ENCODE measurements at places on chromosomes 3 and 15.

GRCh38 chr3:121958801-121959200 is 63.2 kb downstream of the ILDR1 start:
- DNase-seq, result no peak

DNA sequence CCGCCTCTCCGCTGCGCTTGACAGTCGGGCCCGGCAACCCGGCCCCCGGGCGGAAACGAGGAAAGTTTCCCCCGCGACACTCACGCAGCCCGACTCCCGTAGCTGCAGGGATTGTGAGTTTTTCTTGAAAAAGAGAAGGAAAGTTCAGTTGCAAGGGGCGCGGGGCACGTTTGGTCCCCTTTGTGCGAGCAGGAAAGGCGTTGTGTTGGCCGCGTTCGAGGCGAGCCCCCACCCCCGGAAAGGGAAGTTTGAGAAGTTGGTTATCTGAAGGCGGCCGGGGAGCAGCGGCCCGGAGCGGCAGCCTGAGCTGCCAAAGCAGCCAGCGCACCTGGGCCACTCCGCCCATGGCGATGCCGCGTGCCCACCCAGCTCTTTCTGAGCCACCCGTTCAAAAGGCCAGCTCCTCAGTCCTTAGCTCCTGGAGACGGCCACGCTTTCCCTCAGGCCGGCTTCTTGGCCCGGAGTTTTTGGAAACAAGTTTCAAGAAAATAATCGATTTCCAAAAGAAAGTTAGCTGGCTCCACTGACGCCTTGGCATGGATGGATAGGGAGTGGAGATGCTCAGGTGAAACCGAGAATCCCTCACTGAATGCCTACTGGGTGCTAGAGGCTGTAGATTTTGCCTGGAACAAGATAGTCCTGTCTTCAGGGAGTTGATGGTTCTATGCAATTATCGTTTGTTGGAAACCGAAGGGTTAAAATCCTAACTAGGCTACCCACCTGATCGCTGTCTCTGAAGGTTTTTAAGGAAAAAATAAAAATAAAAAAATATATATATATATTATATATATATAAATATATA is 832 bp downstream of the TGFBR2 start:
- DNase-seq, result peak; percentile 44

- no peak for DNase-seq
These were observed 1.2 kb downstream of the GPR176 start for GRCh38 chr15:39918688-39919385.

DNA sequence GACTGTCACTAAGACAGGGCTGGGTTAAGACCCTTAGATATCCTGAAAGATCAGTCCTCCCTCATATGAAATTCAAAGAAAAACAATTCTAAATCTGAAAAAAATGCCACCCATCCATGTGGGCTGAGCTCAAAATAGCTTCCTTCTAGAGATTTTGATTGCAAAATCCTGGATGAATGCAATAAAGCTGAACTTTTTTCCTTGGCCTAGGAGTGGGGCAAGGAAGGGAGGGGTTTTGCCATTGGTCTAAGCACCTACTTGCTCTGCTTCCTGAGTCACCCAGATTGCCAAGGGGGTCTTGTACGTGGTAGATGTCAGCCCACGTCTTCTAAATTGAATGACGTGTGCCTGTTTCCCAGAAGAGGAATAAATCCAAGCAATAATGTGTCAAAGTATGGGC is 15.3 kb upstream of the SMAD3 start:
- DNase-seq, result no peak

DNA sequence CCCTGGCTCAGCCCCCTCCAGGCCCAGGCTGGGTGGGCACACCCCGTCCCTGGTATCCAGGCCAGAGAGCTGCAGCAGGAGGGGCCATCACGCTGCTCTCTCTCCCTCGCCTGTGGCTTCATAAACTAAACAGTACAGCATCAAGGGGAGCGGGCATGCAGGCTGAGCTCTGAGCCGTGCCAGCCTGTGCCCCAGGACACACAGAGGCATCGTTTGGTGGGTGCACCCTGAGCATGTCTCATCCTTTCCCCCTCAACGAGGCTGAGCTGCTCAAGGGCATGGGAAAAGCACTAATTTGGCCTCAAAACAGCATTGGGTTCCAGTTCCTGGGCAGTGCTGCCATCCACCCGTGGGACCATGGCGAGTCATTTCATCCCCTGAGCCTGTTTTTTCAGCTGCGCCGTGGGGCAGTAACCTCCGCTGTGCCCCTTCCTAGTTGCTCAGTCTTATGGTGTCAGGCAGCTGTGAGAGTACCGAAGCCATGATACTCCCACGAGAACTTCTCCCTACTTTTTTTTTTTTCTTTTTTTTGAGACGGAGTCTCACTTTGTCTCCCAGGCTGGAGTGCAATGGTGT is 79.6 kb downstream of the CPN2 start:
- DNase-seq, result no peak

- DNase-seq, result no peak
These were observed 182.0 kb upstream of the BHLHE40 start for GRCh38 chr3:4797201-4797705.

DNA sequence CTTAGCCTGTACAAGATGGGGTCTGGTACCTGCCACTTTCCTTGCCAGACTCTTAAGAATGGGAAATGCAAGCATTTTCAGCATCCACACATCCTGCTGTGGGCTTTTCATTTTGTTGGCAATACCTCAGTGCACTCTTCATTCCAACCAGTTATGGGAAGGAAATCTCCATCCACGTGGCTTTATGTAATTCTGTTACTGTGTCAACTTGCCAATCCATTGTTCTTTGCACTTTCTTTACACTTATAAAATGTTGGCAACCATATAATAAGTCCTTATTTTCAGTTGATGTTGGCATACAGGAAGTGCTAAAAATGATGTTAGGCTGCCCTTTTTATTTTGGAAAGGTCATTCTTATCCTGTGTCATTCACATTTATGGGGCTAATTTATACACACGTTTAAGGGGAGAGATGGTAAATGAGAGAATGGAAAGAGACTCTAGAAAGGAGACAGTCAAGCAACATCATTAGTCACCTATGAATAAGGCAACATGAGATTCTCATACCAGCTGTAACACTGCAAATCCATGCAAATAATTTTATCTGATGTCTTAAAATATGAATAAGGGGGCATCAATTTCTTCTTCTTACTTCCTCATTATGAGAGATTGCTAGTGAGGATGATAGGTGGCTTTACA is 238.7 kb downstream of the CHST2 start:
- DNase-seq, result no peak

DNA sequence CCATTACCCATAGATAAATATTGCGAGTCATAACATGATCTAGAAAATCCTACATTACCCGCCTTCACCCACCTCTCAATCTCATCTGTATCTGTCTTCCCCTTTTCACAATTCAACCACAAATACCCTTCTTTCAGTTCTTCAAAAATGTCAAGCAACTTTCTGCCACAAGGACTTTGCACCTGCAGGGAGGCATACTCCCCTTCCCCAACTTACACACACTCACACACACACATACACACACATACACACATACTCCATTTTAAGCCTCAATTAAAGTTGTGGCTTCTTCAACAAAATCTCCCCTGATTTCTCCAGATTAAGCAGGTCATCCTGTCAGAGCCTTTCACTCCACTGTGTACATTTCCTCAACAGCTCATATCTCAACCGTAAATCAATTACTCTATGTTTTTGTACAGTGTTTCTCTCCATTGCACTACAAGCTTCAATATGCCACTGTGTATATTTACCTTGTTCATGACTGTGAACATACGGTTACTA is 33.1 kb upstream of the CCDC50 start:
- DNase-seq, result no peak

DNA sequence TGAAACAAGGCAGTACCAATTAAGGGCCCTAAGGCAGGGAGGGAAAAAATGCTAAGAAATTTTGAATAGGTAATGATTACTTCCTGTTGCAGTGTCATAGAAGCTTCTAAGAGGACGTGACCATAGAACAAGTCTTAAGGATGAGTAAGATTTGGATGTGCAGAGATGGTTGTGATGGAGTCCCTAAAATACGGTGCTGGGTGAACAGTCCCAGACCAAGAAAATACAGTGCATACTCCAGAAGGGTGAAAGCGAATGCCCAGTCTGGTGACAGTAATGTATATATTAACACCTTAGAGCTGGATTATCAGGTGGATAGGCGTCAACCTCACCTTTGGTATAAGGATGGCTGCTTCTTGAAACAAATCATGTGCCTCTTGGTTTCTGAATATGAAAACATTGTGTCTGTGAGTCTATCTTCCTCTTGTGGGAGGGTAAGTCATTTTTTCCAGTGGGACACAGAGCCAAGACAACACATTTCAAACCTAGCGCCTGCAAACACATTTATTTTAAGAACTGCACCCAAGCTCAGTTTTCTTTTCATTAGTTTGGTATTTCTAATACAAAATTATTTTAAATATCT is 101.2 kb upstream of the TP63 start:
- DNase-seq, result no peak

DNA sequence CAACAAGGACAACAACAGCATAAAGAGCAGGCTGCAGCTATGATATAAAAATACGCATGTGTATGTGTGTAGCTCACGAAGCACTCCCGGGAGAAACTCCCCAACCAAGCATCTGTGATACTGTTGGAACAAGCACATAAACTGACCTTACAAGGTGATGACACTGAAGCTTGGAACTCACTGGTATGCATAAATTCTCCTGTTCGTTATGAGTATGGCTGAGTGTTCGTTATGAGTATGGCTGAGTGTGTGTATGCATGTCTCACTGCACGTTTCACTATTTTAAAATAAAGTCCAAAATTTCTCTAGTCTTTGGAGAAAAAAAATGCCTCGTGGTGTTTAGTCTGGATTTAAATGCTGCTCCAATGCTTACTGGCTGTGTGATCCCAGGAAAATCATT is 256.8 kb downstream of the RORA start:
- no peak for DNase-seq

DNA sequence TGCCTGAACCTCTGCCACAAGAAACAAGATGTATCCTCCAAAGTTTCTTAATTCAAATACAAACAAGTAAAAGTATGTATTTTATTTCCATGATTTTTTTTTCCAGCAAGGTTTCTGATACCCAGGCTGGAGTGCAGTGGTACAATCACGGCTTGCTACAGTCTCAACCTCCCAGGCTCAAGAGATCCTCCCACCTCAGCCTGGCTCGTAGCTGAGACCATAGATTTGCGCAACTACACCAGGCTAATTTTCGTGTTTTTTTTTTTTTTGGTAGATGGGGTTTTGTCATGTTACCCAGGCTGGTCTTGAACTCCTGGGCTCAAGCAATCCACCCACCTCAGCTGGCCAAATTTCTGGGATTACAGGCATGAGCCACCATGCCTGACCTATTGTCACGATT is 12.2 kb upstream of the VEPH1 start:
- no peak for DNase-seq

- DNase-seq, result no peak
These were observed 493.1 kb downstream of the MECOM start for GRCh38 chr3:169170456-169170855.

- DNase-seq, result no peak
These were observed 452.2 kb upstream of the TPRG1 start for GRCh38 chr3:188719545-188719944.

DNA sequence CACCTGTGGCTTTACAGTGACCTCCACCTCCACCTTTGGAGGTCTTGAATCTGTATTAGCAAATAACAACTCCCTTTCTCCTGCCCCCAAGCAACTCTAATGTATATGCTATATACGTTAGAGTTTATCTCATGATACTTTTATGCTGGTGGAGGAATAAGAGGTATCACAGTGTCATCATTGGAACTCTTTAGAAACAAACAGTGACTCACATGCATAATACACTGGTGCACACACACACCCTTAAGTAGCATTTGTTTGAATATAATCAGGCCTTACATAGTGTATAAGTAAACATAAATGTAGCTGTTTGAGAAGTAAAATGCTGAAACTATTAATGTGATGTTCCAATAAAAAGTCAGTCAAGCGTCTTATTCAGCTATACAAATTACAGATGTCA is 280.2 kb upstream of the C2CD4B start:
- no peak for DNase-seq
